ENCODE measurements at places on chromosomes 16 and 17.

DNA sequence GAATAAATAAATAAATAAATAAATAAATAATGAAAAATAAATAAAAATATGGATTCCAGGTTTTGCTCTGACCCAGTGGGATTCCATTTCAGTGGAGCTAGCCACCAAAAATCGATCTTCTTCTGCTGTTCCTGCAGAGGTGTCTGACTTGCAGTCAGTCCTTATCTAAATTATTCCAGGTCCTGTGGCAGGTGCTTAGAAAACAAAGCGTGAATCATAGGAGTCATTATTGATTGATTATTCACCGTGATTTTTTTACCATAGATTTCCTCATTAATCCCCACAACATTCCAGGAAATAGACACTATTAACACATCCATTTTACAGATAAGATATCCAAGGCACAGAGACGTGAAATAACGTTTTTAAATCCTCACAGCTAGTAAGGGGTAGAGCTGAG is 31.5 kb upstream of the ABR start:
- no peak for DNase-seq

DNA sequence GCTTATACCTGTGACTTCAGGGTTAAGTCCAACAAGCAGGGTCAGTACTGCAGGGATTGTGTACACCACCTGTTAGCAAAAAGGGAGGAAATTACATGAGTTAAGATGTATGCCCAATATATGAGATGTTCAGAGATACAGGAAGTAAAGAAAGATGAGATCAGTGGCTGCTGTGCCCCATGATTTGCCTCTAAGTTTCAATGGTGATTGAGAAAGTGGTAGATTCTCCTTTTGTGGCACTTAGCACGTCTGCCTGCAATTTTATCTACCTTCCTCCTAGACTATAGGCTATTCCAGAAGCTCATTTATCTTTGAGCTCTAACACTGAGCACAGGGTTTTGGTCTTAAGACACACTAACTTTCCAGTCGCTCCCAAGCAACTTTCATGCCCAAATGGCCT is 3.6 kb downstream of the TMEM220 start:
- DNase-seq = no peak

DNA sequence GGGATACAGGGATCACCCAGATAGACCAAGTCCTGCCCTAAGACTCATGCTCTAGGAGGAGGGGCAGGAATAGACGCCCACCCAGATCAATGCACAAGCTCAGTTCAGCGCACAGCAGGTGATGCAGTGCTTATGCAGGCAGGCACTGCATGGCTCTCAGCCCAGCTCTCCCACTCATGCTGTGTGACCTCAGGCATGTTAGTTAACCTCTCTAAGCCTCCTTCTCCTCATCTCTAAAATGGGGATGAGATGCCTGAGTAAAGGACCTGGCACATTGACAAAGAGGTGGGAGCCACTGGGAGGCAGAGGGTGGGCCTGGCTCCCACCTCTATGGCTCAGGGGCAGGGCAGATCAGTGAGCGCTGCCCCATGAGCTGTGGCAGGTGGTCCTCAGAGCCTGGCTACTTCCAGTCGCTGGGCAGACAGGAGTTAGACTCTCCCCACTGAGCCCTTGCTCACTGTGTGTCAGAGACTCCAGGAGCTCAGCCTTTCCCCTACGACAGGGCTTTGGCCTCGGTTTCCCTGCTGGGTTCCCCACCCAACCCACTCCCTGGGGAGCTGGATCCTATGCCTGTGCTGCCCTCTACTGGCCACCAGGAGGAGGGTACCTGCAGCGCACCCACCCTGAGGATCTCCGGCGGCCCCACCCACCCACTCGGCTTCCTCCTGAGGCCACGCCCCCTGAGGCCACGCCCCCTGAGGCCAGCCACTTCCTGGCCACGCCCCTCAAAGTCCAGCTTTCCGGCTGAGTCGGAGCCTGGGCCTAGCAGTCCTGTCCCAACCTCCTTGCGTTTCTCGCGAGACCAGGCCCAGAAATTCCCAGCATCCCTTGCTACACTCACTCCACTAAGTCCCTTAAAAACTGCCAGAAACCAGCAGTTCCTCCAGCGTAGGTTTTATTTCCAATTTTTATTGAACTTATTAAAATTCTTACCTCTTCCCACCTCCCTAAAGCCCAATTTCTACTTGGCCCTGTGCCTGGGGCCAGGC is 196.1 kb downstream of the GSG1L start:
- peak; percentile 66 for DNase-seq

DNA sequence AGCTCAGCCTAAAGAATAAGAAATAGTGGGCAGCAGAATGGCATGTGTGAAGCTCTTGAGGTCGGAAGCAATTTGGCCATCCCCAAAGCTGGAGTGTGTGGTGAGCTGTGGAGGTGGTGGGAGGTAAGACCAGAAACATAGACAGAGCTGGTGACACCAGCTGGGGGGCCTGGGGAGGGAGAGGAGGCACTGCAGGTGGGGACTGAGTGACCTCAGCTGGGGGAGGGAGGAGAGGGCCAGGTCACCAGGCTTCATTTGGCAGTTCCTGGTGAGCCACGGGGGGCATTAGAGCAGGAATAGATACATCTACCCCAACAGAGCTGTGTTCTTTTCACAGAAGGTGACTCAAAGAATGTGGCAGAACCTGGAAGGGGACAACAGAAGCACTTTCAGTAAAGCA is 31.9 kb downstream of the WFDC1 start:
- no peak for DNase-seq

- no peak for DNase-seq
These were observed 13.3 kb upstream of the KREMEN2 start for GRCh38 chr16:2950773-2951172.
